ELR (cell line): ENCODE measurements at places on chromosomes 16 and 17.

DNA sequence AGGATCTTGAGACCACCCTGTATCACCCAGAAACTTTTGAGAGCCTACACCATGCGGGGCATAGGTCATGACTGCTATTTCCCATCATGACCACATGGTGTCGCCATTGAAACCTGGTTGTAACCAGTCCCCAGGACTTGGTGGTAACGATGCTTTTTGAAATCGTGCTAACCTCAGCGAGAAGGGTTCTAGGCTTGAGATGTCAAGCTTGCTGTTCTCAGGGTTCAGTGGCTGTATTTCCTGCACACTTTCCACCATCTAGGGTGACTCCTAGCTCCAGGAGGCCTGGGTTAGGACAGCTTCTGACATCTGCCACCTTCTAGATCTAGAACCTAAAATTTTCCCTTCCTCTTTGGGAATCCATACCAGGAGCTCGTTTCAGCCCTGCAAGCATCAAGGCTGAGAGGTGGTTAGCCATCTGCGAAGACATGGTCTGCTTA lies 13.0 kb upstream of the SPNS3 start:
- DNase-seq: peak; percentile 79

GRCh38 chr17:19909139-19909538 lies 41.4 kb upstream of the ULK2 start:
- DNase-seq: no peak

DNA sequence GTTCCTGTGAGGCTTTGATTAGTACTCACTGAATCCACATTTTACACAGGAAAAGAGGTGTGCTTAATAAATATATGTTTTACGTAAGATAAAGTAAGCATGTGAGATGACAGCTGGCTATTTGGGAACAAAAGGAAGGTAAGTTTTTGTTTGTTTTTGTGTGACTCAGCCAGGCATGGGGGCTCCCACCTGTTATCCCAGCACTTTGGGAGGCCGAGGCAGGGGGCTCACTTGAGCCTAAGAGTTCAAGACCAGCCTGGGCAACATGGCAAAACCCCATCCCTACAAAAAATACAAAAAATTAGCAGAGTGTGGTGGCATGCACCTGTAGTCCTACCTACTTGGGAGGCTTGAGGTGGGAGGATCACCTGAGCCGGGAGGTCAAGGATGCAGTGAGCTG lies 17.9 kb downstream of the GPR142 start:
- no peak for DNase-seq

- DNase-seq: no peak
Observed at GRCh38 chr17:62737513-62737912, 70.6 kb downstream of the MARCHF10 start.

GRCh38 chr17:34633351-34633750 lies 54.0 kb downstream of the TMEM132E start:
- no peak for DNase-seq

- DNase-seq: no peak
Observed at GRCh38 chr16:1174477-1175357, 21.8 kb downstream of the CACNA1H start.

DNA sequence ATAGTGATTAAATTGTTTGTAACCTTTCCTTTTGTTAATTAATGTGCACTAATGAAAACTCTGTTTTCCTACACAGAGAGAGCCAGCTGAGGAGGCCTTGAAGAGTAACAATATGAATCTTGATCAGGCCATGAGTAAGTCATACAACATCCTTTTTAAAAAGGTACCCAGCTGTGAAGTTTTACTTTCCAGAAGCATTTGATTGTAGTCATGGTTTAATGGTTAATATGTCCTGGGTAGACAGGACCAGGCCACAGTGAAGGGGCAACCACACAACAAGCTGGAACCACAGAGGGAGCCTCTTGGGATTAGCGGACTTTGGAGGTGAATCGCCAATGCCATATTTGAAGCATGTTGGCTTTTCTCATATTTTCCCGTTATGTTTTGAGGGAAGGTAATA lies 55.6 kb downstream of the TMC6 start:
- no peak for DNase-seq

DNA sequence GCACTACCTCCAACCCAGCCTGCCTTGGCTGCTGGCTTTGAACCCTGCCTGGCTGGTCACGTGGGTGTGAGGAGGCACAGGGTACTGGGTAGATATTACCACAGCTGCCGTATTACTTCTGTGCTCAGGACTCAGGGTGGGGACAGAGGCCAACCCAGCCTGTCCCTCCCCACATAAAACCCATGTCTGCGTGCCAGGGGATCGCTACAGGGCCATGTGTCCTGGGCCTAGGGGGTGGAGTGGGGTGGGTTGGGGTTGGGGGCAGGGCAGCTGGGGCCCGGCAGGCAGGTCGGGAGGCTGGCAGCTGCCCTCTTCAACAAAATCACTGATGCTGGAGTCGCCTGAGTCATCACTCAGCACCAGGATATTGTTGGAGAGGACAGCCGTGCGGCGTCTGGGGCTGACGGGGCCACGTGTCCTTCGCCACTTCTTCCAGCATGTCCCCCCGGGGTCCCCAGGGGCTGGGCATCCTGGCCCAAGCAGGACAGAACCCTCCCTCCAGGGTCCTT lies 39.7 kb upstream of the PVALEF start:
- DNase-seq: no peak

DNA sequence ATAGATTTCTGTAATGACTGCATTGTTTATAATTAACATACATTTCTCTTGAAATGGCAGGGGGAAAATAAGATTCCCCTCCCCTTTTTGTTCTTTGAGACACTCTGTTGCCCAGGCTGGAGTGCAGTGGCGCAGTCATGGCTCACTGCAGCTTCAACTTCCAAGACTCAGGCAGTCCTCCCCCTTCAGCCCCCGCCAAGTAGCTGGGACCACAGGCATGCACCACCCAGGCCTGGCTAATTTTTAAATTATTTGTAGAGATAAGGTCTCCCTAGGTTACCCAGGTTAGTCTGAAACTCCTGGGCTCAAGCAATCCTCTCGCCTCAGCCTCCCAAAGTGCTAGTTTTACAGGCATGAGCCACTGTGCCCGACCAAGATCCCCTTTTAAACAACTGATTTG lies 67.7 kb downstream of the KATNIP start:
- no peak for DNase-seq

DNA sequence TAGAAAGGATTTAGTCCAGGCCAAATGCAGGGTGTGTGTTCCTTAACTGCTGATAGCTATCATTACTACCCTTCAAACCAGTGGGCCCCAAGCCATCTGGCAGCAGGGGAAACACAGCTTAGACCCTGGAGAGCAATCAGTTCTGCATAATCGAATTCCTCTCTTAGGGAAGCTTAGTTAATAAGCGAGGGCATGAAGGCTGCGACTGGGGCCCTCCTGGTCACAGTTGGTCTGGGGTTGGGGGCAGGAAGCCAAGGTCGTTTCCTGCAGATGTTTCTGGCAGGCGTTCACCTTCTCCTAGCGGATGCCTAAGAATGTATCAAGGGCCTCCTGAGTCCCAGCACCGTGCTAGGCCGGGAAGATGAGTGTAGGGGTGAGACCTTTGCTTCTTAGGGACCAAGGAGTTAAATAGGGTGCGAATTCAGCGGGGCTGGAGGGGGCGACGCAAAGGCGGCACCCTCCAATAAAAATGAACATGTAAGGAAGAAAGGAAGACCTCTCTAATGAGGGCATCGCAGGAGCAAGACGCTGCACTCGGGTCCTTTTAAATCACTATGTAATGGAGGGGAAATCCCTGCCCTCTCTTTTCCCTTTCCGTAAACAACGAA lies 16.5 kb upstream of the EEF2K start:
- peak; percentile 46 for DNase-seq

DNA sequence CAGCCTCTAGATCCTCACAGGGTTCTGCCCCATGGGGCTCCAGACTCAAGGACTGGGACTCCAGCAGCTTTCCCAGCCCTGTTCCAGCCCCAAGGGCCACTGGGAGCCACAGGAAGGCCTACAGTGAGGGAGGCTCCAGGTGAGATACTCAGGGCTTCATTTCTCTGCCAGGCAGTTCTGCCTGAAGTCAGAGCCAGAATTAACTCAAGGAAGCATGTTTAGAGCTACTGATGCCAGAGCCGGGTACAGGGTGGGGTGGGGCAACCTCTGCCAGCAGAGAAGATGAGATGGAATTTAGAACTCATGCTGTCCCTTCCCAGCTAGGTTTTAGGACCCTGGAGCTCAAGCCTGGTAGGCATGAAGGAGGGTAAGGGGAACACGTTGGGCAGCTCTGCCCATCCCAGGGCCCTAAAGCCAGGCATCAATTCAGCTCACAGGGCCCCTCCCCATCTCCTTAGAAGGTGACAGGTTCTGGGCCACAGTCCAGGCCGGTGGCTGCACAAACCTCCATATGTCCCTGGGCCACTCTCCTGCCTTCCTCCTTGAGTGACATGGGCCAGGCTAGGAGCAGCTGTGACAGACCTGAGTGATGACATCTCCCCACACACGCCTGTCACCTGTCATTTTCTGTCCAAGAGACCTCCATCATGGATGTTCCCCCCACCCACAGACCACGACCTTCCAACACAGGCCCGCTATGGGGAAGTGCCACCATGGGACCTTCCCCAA lies 24.5 kb upstream of the SPPL2C start:
- DNase-seq: no peak

DNA sequence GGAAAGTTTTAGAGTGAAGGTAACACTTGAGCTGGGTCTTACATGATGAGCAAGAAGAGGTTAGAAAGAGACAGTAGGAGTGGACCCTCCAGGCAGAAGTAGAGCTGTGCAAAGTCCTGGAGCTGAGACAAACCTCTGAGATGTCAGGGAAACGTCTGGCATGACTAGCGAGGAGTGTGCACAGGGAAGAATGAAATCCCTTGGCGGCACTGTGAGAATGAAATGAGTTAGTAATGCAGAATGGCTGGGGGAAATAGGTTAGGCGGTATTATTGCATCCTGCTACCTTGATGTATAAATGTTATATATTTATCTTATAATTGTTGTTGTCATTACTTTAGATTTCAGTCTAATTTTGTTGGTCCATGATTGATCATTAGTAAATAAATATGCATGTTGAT lies 457.9 kb upstream of the CCL2 start:
- DNase-seq: no peak

- peak; percentile 65 for DNase-seq
Observed at GRCh38 chr17:40323391-40324381, 14.7 kb downstream of the RARA start.

- no peak for DNase-seq
Observed at GRCh38 chr17:1972487-1973160, 52.5 kb downstream of the RTN4RL1 start.

GRCh38 chr17:79836972-79837887 lies 2.0 kb downstream of the CBX4 start:
- DNase-seq: peak; percentile 42

GRCh38 chr16:15933781-15934180 lies 15.6 kb upstream of the ABCC1 start:
- no peak for DNase-seq

GRCh38 chr16:68732042-68732680 lies 4.9 kb upstream of the CDH1 start:
- DNase-seq: peak; percentile 34

DNA sequence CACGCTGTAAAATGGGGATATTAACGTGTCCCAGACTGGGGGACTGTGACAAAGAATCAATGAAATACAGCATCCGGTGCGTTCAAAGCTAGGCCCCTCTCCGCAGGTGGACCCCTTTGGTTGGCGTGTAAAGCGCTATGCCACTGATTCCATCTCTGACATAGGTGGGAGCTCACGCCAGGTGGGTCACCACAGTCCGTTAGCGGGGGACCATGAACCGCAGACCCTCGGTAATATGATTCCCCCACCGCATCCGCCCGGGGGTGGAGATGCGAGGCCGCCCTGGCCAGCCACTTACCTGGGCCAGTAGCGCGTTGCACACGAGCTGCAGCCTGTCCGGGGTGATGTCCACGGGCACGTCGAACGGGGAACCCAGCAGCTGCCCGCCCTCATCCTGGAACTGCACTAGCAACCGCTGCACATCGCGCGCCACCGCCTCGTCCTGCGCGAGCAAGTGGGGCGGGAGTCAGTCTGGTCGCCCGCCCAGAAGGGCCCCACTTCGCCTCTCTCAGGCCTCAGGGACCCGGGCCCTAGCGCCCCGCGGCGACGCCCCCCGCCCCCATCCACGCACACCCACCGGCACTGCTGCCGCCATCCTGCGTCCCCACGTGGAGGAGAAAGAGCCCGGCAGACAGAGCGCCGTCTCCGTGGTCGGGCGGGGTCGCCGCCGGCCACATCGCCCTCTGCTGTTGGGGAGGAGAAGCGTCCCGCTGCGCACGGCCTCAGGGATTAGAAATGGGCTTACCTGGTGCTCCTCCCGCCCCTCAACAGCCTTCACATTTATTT lies at the start of gene NLE1:
NLE1 (minus strand) TSS at position 623 of the 786 bp plus-strand sequence; CDS start at position 595, 28 bp downstream.
- DNase-seq: peak; percentile 84

GRCh38 chr16:70302745-70303144 lies 3.8 kb downstream of the DDX19B start:
- DNase-seq: peak; percentile 29

DNA sequence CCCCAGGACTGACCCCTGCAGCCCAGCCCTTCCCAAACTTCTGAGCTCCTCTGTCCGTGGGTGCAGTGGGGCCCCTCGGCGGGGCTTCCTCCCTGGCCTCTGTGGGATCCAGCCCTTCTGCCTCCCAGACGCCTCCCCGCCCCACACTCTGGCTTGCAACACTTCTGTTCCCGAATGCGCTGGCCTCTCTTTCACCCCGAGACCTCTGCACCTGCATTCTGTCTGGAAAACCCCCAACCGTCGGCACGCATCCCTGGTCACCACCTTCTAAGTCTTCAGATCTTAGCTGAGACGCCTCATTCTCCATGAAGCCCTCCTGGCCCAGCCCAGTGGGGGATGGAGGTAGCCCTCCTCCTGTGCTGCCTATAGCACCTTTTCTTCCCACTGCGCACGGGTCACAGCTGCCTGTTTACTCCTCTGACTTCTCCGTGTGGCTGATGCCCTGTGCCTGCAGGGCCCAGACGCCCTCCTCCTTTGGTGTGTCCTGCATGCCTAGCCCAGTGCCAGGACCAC lies 26.4 kb downstream of the TMEM235 start:
- DNase-seq: no peak

GRCh38 chr16:58057121-58057520 lies 31.6 kb downstream of the MMP15 start:
- no peak for DNase-seq

DNA sequence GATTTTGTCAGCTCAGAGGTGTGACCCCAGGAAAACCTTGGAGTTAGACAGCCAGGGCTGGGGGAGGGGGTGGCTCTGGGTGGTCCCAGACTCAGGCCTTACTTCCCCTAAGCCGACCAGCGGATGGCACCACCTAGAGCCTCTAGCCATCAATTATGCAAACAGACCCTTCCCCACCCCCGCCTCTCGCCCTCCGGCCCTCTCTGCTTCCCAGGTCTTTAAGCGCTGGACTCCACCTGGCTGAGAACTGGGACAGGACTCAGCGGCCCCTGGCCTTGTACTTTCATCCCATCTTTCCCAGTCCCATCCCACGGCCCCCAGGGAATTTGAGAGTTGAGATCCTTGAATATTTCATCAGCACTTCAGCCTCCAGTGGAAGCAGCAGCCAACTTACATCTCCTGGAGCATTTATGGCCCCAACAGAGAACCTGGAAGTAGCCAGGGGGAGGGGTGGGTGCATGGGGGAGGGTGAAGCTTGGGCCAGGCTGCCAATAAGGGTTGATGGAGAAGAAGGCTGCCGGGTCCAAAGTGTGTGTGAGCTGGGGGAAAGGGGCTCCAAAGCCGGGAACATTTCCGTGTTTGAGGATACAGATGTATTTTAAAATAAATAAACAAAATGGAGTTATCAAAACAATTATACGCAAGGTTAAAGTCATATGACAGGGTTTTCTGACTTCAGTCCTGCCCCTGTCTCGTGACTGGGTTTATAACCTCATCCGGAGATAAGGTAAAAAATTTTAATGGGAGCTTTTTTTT lies 7.5 kb upstream of the JUP start:
- no peak for DNase-seq
